Caki2 (cell line): ENCODE measurements at places on chromosomes 11 and 22. TPM values are rescaled to one million over a fixed set of nuclear protein-coding genes. Genes with fewer than 3 reads are reported as not detected.

DNA sequence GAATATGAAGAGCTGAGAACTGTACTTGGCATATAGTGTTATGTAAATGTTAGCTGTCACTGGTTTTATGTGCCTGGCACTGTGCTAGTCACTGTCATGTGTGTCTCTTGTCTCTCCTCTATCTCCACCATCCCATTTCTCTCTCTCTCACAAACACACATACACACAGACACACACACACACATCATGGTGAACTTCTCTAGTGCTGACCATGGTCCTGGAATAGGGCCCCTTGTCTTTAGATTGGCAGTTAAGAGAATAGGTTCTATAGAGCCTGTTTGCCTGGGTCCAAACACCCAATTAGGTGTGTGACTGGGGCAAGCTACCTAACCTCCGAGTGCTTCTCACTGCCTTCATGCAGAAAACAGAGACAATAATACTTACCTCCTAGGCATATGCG lies 109.7 kb upstream of the NARS2 start:
- DNase-seq, result peak; percentile 1

SCGB1C1 gene
- total RNA-seq, result not detected in 2 replicates

- DNase-seq, result no peak
Observed at GRCh38 chr22:44423556-44424358, 74.3 kb downstream of the RTL6 start.

DNA sequence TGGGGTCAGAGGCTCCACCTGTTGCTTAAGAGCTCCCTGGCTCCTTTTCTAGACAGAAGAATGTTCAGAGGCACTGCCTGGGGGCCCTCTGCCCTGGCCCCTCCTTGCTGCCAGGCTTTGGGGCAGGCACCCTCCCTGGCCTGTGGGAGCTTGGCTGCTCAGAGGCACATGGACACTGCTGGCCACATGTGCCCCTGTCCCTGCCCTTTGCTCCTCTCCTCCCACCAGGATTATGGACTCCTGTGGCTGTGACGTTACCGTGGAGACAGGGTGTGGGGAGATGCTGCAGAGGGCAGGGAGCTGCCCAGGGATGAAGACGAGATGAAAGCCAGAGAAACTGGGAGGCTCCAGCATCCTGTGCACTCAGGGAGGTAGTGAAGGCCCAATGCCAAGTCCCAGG lies 14.7 kb downstream of the DRD2 start:
- no peak for DNase-seq

OTOG gene
- total RNA-seq, result not detected in 2 replicates
